K562 (cell line): ENCODE measurements at places on chromosomes 5 and 9.

DNA sequence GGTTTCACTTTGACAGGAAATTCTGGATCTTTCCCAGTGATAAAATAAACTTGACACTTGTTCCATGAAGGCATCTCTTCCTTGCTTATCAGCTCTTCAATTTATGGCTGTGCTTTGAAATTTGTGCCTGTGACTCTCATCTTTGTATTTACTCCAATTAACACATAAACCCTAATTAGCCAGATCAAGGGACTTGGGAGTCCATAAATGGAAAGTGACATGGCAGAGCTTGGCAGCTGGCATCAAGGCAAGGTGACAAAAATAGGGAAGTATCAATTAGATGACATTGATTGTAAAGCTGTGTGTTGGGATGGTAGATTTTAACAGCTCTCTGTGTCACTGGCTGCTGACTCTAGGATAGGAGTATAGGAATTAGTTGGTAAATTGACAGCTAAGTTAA is 133.9 kb downstream of the PBX3 start:
- DNase-seq: no peak

- no peak for DNase-seq
Measured at GRCh38 chr5:168934169-168934568, 355.0 kb upstream of the PANK3 start.

DNA sequence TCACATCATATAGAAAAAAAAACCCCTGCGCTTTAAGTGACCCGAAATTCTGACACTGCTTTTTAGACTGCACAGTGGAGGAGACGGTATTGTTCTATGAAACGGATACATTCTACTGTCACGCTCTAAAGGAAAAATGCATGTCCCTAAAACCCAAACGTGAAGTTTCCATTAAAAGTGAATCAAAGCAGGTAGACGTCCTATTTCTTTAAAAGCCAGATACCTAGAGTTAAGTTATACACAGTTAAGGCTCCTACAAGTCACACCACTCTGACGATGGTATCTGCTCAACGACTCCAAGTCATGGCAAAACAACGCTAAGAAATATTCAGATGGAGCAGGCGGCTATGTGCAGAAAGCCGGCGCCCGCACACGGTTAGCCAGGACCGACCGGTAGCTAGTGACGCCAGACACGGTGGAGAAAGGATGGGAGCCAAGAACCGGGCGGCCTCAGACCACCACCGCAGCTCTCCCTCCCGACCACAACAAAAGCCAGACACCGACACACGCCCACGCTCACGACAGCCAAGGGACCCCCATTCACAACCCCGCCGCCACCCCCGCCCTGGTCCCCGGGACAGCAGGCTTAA is 734 bp downstream of the SKP1 start:
- no peak for DNase-seq

- DNase-seq: peak; percentile 98
Measured at GRCh38 chr5:139669662-139670368, 21.7 kb downstream of the CXXC5 start.

- no peak for DNase-seq
Measured at GRCh38 chr9:92488681-92489550, 6.6 kb upstream of the ASPN start.

DNA sequence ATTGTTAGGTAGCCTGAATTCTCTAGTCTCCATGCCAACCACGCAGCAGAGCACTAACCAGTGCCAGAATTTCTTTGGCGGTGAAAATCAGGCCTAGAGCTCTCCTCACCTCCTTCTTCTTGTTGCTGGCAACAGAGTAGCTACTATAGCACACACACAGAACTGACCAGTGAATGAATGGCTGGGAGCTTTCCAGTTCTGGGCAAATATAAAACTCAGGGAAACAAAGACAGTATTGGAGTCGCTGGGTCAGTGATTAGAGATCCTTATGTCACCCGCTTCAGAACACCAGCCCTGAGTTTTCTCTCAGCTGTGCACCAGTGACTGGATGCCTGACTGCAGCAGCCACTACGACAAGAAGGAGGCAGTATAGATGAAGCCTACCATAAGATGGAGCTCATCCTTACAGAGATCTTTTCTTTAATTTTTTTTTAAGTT is 26.9 kb upstream of the FEM1C start:
- DNase-seq: no peak

GRCh38 chr9:90926936-90927335 is 125.3 kb downstream of the SYK start:
- DNase-seq: no peak

DNA sequence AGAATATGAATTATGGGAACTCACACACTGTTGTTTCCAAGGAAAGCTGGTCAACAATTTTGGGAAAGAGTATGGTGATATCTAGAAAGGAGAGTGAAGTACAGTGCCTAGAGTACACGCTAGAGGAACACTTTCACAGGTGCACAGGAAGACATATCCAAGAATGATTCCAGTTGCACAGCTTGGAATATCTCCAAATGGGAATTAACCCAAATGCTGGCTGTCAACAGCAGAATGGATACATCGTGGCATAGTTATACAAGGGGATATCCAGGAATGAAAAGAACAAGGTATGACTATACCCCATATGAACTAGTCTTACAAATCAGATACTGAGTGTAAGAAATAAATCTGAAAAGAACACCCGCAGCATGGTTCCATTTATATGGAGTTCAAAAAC is 231.3 kb downstream of the FSTL4 start:
- DNase-seq: no peak

GRCh38 chr5:3357291-3357690 is 238.3 kb upstream of the IRX1 start:
- DNase-seq: no peak

GRCh38 chr9:10366171-10366779 is 246.5 kb downstream of the PTPRD start:
- DNase-seq: no peak

- peak; percentile 6 for DNase-seq
Measured at GRCh38 chr5:129541648-129542251, 81.7 kb downstream of the ADAMTS19 start.

DNA sequence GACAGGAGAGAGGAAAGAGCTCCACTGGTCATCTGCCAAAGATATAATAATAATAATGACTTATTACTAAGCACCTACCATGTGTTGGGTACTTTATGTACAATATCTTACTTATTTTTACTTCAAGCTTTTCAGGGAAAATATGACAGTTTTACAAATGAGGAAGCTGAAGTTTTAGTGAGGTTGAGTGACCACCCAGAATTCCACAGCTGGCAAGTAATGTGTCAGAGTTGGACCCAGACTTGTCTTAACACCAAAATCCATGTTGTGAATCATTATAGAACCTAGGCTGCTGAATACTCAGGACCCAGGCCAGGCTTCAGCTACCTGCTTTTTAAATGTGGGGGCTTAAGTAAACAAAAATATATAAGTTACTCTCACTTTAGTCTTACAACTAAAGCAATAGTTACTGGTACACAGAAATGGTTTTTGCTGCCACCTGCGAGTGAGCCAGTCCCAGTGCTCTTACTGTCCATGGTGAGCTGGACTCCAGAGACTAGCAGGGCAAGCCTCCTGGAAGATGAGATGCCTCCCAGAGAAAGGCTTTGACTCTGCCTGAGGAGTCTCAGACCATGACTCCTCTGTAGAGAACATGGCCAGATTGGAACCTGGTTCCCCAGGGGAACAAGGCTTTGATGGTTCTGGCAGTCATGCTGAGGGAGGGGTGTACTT is 29.9 kb downstream of the RUSC2 start:
- no peak for DNase-seq

DNA sequence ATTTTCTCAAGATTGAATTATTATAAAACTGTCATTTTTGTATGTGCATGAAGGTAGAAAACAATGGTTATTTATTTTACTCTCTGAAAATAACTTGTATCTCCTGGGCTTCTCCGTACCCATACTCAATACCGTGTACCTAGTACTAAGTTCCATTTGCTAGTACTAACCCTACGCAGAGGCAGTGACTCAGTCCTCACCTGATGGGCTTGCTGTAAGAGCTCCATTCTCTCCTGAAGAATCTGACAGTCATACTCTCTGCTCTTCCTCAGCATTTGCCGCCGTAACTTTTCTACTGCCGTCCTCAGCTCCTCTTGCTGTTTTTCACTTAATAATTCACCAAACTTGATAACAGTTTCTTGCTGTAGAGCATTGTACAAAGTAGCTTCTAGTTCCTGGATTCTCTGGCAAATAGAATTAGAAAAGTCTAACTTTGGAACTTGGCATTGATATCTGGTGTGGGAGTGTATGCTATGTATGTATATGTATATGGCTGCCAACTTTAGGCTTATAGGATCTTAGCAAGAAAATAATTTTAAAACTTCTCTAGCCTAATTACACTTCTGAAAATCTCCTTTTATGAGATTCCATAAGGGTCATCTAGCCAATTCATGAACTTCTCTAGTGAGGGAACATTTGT is 108.0 kb upstream of the DPYSL3 start:
- no peak for DNase-seq

DNA sequence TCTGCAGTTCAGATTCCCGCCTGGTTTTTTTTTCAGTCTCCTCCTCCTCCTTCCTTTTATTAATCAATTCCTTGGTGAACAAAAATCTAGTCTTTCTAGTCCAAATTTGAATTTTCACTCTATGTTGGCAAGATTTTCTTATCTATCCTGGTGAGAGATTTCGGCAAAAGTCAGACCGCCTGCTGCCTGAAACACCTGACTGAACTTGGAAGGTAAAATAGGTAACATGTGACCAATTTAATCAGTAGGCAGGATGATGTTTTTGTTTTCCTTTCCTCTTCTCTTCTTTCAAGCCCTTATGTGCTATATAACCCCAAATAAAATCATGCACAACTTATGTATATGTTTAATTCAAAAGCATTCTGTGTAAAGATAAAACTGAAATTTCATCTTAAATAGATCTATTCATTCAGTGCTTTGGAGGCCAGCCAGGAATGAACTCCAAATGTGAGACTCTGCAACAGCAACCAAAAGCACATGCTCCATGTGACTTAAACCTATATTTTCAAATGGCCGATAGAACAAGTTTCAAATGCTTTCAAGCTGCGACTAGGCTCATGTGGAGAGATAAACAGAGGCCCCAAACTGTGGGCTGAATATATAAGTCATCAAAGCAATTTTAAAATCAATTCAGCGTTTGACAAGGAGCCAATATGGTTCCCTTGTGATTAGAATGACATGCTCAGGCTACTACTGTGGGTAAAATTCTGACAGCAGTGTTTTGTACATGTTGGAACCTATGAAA is 100.4 kb upstream of the SEMA6A start:
- no peak for DNase-seq

DNA sequence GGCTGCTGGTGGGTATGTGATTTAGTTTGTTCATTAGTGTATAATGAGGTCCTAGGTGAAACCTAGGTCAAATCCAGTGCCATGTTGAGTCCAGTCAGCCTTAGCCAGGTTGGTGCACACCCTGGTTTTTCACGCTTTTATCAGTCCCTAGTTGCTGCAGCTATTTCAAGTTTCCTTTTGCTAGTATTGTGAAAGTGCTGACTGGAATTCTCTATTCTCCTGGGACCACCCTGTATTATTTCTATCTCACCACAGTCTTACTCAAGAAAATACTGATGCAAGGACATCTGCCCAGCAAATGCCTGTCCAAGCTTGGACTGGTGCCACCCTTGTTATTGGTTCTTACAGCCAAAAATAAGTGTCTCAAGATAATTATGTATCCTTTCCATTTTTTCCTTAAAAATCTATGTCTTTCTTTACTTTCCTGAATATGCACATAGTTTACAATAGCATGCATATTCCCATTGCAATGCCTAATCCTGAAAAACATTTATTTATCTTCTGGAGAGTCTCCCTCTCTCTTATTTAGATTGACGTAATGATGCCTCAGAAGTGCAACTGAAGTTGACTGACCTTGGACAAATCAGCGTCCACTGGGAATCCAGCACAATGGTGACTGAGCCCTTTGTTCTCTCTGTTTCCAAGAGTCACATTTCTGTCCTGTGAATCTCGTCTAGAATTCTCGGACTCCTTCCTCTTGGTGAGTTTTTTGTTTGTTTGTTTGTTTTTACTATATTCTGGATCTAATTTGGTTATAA is 1075.0 kb downstream of the CDH9 start:
- no peak for DNase-seq

DNA sequence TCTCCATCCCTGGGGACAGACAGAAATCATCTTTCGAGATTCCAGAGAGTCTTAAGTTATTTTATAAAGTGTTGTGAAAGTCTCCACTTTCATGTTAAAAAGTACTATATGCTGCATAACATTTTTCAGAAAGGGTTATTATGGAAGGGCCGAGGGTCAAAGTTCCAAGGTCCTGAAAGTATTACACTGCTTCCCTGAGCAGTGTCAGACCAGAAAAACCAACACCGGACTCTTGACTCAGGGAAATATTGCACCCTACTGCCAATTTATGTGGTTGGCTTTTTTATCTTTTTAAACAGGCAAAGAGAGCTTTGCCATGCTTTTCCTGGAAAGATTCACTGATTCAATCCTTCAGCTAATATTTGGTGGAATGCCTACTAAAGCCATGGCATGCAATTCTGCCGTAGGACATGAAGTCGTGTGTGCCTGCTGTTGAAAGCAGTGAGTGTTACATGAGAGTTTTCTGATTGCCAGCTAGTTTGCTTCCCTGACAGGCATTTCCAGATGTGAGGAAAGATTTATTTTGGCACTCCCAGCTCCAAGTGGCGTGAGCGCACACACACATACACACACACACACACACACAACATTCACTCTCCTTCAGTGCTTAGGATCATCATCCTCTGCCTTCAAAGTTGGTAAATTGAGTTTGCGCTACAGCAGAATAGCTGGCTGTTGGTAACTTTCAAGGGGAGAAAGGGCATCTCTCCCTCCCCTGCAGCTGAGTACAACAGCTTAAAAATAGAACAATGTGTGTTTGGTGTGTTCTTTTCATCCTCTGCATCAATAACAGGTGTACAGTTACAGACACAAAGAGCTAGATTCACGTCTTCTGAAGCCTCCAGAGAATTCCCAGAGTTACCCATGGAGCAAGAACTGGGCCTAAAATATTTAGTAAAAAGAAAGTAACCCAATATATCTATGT is 45.6 kb downstream of the SLC1A3 start:
- no peak for DNase-seq

DNA sequence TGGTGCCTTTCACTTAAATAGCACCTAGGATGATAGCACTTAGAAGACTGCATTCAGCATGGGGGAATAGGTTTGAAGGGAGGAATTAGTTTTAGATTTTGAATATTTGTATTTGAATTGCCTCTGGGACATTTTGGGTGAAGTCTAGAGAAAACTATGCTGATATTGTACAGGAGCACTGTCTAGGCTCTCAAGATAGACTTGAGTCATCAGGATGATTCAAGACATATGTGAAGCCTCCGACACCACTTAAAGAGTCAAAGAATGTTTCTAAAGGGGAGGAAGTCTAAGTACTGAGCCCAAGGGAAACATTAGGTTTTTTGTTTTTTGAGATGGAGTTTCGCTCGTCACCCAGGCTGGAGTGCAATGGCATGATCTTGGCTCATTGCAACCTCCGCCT is 63.9 kb upstream of the CCDC180 start:
- DNase-seq: no peak
